GM19239 (cell line): ENCODE measurements at places on chromosomes 1 and 21.

- no peak for DNase-seq
Measured at GRCh38 chr1:50978852-50979781, 9.1 kb downstream of the CDKN2C start.

DNA sequence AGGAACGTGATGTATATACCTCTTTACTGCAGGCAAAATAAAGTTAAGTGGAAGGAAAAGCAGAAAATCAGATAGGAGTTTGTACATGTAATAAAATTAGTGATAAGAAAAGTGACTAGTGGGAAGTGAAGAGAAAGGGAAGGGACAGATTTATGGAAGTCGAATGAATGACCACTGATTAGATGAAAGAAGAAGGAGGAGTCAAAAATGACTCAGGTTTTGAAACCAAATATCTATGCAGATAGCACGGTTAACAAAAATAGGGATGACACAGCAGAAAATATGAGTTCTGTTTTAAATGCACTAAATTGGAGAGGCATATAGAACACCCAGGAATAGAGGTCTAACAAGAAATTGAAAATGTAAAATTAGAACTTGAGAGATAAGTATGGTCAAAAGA, 128.0 kb downstream of the HMCN1 start:
- no peak for DNase-seq

DNA sequence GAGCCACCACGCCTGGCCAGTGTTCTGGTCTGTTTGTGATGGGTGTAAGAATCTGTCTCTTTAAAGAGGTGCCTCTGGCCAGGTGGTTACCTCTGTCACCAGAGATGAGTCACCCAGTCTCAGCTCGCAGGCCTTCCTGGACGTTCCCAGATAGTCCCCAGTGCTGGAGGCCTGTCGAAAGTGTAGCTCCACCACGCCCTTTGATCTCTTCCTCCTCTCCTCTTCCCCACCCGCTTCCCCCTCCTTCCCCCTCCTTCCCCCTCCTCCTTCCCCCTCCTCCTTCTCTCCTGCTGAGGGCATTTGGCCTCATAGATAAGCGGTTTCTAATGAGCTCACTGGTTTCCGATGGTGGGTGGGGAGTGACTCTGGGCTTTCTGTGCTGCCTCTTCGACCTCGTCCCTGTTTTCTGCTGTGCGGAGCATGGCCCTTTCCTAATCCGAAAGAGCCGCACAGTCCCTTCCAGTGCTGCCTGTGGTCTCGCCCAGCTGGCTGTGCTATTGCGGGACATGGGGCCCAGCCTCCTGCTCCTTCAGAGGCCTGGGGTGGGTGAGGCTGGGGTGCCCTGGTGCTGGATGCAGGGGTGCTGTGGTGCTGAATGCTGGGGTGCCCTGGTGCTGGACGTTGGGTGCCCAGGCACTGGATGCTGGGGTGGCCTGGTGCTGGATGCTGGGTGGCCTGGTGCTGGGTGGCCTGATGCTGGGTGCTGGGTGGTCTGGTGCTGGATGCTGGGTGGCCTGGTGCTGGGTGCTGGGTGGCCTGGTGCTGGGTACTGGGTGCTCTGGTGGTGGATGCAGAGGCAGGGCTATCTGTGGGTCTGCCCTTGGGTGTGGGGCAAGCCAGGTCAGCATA, 19.2 kb downstream of the AGPAT3 start:
- no peak for DNase-seq

DNA sequence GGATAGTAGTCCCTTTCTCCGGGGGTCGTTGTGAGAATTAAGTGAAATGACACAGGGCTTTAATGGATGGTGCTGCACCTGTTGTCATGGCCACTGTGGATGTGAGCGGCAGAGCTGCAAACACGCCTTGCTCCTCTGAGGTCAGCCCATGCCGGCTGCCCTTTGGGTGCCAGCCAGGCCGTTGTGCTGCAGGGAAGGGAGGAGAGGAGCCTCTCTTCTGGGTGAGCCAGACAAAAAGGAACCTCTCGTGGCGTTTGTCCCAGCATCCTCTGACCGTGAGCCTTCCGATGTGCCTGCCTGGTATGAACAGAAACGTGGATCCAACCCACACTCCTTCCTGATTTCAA, 383.0 kb upstream of the VAMP3 start:
- no peak for DNase-seq
